Activated naive CD8-positive, alpha-beta T cell treated with anti-CD3 and anti-CD28 coated beads, Interleukin-2, amount 10 ng/mL, durations not matched to agents 7 days and 5 days (primary cell): ENCODE measurements at places on chromosomes 6 and 20. TPM values are rescaled to one million over a fixed set of nuclear protein-coding genes. Genes with fewer than 3 reads are reported as not detected.

The WFDC5 gene
- total RNA-seq, result not detected

GRCh38 chr6:150712505-150713252 is 113.0 kb downstream of the PLEKHG1 start:
- no peak for DNase-seq

DNA sequence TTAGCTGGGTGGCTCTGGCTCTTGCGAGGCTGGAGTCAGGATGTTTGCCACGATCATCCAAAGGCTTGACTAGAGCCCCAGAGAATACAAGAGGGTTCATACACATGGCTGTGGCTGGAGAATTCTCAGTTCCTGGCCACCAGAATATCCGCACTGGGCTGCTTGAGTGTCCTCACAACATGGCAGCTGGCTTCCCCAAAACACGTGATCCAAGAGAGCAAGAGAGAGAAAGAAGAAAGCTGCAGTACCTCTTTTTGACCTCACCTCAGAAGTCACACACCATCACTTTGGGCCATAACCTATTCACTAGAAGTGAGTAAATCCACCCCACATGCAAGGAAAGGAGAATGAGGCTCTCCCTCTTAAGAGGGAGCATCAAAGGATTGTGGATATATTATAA is 21.5 kb upstream of the BPIFB1 start:
- no peak for DNase-seq

The IL17F gene
- not detected for total RNA-seq

GRCh38 chr6:21582651-21583050 is 10.9 kb upstream of the SOX4 start:
- DNase-seq, result no peak
